ENCODE measurements at places on chromosomes 3 and 15.
A peak's percentile ranks its signal among the peaks of the same experiment; 100 is the strongest.

GRCh38 chr3:59266551-59266950 is 216.7 kb upstream of the CFAP20DC start:
- no peak for DNase-seq

DNA sequence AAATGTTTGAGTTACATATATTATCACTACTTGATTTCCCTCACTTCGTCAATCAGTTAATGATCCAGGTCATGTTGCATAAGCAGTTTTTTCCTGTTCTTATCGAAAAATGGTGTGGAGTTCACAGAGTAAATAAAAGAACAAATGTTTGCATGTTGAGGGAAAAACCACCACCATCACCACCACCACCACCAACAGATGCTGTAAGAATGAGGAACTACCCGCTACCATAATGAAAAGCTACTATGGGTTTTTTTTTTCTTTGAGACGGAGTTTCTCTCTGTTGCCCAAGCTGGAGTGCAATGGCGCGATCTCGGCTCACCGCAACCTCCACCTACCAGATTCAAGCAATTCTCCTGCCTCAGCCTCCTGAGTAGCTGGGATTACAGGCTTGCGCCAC is 27.6 kb downstream of the RUBCN start:
- DNase-seq, result no peak

- DNase-seq, result no peak
These were observed 1.1 kb downstream of the NEO1 start for GRCh38 chr15:73053398-73053723.

DNA sequence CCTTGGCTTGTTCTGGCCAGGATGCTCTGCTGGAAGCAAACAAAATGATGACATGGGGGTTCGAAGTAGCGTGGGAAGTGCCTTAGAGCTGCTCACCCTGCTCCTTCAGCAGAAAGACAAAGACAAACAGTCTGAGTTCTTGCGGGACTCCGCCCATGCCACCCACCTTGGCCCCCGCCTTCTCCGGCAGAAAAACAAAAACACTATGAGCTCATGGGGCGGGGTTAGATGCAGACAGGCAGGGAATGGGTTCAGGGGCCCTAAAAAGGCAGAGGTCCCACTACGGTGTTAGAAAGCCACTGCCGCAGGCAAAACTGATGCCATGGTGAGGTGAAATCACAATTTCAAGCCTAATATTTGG is 9.7 kb upstream of the NCKIPSD start:
- no peak for DNase-seq

DNA sequence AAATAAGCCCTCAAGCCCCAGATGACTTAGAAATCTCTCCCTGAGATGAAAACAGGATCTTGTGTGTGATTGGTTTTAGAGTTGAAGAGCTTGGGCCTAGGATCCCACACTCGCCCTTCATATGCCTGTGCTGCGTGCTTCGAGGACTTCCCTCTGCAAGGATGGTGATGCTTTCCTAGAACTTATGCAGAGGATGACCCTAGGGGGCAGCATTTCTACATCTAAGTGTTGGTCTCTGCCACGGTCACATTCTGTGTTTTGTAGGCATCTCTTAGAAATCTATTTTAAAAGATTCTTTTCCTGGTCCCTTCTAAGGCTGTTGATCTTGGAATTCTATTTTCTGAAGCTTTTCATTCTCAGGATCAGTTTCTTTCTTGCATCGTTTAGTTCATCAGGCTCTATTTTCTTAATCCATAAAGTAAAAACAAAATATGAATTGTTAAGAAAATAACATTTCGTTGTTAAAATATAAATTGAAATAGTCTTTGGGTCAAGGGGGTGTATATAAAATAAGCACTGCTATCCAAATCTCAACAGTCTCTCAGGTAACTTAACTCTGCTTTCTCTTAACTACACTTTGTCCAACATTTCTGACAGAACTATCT is 45.7 kb downstream of the WDR76 start:
- DNase-seq, result no peak

DNA sequence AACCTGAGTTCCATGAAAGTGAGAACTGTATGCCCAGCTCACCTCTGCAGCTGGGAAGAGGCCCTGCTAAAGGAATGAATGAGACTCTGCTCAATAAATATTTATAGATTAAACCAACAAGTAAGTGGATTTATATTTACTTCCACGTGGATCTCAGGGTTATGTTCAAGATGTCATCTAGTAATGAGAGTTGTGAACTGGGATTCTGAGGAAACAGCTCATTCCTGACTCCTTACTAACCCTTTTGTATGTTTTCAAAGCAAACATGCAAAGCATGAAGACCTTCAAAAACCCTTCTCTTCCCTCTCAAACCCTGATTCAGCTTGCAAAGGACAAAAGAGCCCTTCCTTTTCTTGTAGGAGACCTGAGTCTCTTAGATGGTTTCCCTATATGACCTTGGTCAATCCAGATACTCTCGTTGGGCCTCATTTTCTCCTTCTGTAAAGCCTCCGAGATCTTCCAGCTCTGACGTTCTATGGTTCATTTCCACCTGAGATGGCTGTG is 53.4 kb downstream of the LSM3 start:
- no peak for DNase-seq

GRCh38 chr3:112498914-112499711 is at the start of gene BTLA:
Gene BTLA (minus strand): TSS chr3:112499472. CDS start chr3:112499358, 114 bp downstream.
- DNase-seq, result peak; percentile 79

DNA sequence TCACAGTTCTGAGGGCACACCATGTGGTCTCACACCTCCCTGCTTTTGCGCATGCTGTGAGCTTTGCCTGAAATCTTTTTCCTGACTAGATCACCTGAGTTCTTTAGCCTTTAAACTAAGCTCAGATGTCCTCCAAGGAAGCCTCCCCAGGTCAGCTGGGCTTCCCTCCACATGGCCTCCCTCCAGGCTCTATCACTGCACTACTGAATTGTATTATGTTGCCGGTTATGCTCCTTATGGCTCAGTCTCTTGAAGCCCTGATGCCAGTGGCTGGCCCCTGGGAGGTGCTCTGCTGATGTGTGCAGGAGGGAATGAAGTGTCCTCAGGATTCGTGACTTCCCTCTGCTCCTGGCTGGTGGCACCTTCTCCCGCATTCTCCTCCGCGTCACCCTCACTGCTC is 93.3 kb upstream of the BLM start:
- DNase-seq, result no peak
